ENCODE measurements at places on chromosomes 7 and 10. TPM values are rescaled to one million over a fixed set of nuclear protein-coding genes. Genes with fewer than 3 reads are reported as not detected.
A peak's percentile ranks its signal among the peaks of the same experiment; 100 is the strongest.

- H3K4me1 ChIP-seq = no peaks in the 10 kb centered on the region
- no peaks in the 10 kb centered on the region for H3K36me3 ChIP-seq
- no peak overlapping the region for H3K4me3 ChIP-seq
- H3K27ac ChIP-seq = no peak overlapping the region
- H3K27me3 ChIP-seq = peaks cover 11% of the 10 kb centered on the region
- no peak for DNase-seq
Observed at GRCh38 chr7:51053160-51053925, 263.3 kb downstream of the COBL start.

- peaks cover 5% of the 10 kb centered on the region for H3K27me3 ChIP-seq
- peak overlapping the region; percentile 58 for H3K27ac ChIP-seq
- peak; percentile 62 for DNase-seq
- H3K4me1 ChIP-seq = peaks cover 39% of the 10 kb centered on the region
Observed at GRCh38 chr7:100604976-100605911, 3.1 kb downstream of the PCOLCE start.

GRCh38 chr7:40608321-40609075, 473.7 kb downstream of the SUGCT start:
- H3K4me3 ChIP-seq = no peak overlapping the region
- H3K36me3 ChIP-seq = no peaks in the 10 kb centered on the region
- no peak for DNase-seq
- H3K4me1 ChIP-seq = no peaks in the 10 kb centered on the region
- H3K27me3 ChIP-seq = no peaks in the 10 kb centered on the region
- H3K27ac ChIP-seq = no peak overlapping the region

GRCh38 chr10:81730891-81731290, 144.1 kb upstream of the NRG3 start:
- no peak for DNase-seq
- H3K36me3 ChIP-seq = no peaks in the 10 kb centered on the region
- no peaks in the 10 kb centered on the region for H3K27me3 ChIP-seq
- H3K4me3 ChIP-seq = no peak overlapping the region

The FAM25C gene
- not detected for total RNA-seq

Data from activated CD4-positive, alpha-beta memory T cell treated with anti-CD3 and anti-CD28 coated beads, Interleukin-2, amount 10 ng/mL, durations not matched to agents 7 days and 5 days (primary cell).